Stimulated activated CD4-positive, alpha-beta T cell treated with anti-CD3 and anti-CD28 coated beads, TNF-alpha, amount 100 ng/mL, for 4 hours (primary cell): ENCODE measurements at places on chromosomes 2 and 18.

DNA sequence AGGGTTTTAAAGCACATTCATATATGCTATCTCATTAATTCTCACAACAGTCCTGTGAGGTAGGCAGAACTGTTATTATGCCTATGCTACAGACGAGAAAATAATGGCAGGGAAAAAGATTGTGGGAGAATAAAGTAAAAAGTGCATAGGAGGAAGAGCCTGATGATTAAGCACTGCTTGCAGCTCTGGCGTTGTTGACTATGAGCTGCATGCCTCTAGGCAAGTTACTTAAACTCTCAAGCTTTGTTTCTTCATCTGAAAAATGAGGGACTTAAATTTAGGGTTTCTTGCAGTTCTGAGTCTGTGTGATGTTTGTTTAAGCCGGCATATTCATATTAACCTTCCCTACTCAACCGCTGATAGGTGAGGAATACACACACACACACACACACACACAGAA lies 51.6 kb upstream of the RAPH1 start:
- no peak for DNase-seq

DNA sequence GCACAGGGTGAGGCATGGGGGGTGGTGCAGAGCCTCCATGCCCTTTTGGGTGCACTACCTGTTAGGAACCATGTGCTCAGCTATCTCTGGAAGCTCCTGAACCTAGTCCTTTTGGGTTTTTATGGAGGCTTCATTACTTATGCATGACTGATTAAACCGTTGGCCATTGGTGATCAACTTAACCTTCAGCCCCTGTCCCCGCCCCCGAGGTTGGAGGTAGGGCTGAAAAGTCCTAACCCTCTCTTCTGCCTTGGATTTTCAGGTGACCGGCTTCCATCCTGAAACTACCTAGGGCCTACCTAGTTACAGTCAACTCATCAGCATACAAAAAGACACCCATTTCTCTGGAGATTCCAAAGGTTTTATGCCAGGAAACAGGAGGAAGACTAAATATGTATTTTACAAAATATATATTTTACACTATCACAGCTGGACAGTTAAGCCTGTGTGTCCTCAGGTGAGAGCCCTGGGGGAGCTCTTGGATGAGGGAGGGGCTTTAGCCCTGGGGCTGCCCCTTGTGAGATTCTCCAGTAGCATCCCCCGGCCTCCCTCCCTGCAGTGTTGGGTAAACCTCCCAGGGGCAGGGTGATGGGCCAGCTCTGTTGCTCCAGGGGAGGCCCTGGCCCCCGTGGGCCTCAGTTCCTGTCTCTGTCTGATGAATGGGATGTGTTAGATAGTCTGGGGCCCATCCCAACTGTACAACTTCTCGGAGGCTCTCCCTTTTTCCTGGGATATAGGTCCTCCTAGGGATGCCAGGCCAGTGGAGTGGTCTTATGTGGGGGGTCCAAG lies 24.1 kb downstream of the GLI2 start:
- DNase-seq = no peak

GRCh38 chr2:48717846-48718245 lies 37.7 kb downstream of the LHCGR start:
- no peak for DNase-seq

GRCh38 chr18:6971823-6972478 lies 145.6 kb downstream of the LAMA1 start:
- DNase-seq = no peak

GRCh38 chr2:226869371-226869770 lies 33.5 kb downstream of the RHBDD1 start:
- DNase-seq = no peak

DNA sequence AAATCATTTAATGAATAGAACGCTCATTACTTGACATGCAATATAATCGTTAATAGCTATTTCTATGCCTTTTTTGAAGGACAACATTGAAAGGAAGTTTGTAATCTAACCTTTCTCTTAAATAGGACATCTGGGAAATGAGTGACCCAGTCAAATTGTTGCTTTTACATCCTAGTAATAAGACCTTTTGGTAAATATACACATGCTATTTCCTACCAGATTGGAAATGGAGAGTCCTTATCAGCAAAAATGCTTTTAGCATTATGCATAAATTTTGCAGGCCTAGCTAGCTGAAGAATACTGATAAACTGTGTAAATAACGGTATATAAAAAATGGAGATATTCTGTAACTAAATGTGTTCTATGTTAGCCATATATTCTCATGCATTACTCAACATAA lies 567.3 kb upstream of the DSEL start:
- no peak for DNase-seq

DNA sequence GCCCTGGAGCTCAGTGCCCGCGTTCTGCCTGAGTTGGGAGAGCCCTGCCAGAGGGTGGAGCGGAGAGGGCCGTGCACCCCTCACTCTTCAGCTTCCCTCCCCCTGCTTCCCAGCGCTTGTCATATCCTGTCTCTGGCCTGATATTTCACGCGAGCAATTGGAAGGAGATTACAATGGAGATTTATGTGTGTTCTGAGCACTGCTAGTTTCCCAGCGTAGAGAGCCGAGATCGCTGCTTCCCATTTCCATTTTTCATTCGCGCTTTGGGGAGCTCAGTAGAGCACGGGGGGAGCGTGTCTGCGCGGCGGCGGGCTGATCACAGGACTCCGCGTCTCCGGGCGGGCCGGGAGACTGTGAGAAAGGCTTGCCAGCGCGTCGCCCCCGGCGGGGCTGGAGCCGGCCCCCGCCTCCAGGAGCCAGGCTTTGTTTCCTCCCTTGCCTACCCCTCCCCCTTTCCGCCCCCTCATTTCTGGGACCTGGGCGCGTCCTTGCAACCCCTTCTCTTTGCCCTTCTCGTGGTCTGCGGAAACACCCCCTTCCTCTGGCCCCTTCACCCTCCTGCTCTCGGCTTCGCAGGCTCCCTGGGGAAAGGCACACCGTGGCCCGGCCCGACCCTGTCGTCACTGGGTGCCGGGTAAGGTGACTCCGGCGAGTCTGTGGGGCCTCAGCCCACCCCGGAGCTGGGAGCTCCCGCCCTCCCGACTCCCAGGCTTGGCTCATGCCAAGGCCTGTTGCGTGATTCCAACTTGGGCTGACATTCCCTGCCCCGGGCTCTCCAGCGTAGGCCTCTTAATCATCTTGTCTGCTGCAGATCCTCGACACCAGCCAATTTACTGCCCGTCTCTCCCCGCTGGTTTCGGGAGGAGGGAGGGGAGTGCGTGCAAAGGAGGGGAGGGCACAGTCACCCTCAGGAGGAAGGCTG lies 5.8 kb downstream of the DLX2 start:
- no peak for DNase-seq

DNA sequence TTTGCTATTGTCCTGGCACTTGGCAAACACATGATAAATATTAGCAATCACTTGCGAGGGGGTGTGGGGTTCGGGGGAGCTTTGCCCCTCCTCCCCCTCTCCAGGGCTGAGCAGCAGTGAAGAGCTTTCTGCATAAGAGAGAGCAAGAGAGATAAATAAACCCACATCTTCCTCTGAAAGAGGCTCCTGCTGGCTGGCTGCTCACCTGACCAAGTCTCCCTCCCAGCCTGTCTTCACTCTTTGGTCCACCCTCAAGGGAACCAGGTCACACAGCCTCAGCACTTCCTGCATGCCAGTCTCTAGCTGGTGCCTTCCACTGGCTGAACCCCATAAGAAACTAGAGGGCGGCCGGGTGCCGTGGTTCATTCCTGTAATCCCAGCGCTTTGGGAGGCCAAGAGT lies 18.5 kb upstream of the YWHAQ start:
- DNase-seq = no peak

- no peak for DNase-seq
Measured at GRCh38 chr2:95268211-95269035, 5.8 kb upstream of the PROM2 start.

DNA sequence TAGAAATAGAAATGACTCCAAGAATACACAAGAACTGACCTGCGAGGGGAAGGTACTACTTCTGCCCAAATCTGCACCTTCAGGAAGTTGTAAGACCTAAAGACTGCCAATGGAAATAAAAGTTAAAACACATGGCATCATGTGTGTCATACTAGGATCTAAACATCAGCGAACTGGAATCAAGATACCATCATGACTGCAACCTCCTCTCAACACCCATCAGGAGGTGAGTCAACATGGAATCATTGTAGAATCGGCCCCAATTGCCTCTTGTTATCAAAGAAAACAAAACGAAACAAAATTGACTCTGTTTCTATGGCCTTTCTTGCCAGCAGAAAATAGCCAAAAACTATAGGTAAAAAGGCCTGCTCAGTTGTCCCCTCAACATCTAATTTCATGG lies 15.1 kb downstream of the RDH14 start:
- no peak for DNase-seq

DNA sequence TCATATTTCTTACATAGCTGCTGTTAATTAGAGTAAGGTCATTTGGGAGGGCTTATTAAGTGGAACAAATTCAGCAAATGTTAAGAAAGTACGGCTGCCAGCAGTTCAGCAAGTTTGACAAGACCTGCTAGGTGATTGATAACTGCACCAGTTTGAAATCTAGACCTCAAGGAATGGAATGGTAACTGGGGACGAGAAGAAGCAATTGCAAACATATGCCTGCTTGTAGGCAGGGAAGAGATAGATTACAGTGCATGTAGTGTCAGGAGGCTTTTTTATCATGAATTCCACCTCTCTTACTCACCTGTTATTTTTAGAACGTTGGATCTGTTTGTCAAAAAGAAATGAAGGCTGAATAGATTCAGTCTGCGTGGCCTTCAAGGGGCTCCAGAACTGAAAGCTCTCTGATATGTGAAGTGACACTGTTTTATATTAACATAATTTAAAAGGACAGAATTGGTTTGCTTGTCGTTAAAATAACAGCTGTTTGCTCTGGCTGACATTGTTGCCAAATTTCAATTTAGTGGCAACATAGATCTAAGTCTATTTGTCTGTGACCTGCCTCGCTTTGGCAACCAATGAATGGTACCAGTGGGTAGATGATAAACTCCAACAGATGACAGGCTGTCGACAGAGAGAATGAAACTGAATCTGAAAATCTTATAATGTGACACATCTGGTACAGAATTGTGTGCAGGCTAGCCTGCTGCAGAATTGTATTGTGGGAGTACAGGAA lies 199.3 kb downstream of the ZNF407 start:
- DNase-seq = no peak

DNA sequence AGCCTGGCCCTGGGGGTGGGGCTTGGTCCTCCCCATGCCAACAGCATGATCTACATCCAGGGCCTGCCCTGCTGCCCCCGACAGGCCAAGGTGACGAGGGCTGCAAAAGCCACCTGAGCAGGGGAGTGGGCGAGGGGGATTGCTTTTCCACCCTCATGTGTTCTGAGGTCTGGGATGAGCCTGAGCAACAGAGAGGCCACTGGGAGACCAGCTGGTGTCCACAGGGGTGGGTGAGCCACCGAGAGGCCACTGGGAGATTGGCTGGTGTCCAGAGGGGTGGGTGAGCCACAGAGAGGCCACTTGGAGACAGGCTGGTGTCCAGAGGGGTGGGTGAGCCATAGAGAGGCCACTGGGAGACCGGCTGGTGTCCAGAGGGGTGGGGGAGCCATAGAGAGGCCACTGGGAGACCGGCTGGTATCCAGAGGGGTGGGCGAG lies 147.4 kb upstream of the GPC1 start:
- no peak for DNase-seq

- no peak for DNase-seq
Measured at GRCh38 chr2:235217846-235218245, 266.0 kb downstream of the SH3BP4 start.

DNA sequence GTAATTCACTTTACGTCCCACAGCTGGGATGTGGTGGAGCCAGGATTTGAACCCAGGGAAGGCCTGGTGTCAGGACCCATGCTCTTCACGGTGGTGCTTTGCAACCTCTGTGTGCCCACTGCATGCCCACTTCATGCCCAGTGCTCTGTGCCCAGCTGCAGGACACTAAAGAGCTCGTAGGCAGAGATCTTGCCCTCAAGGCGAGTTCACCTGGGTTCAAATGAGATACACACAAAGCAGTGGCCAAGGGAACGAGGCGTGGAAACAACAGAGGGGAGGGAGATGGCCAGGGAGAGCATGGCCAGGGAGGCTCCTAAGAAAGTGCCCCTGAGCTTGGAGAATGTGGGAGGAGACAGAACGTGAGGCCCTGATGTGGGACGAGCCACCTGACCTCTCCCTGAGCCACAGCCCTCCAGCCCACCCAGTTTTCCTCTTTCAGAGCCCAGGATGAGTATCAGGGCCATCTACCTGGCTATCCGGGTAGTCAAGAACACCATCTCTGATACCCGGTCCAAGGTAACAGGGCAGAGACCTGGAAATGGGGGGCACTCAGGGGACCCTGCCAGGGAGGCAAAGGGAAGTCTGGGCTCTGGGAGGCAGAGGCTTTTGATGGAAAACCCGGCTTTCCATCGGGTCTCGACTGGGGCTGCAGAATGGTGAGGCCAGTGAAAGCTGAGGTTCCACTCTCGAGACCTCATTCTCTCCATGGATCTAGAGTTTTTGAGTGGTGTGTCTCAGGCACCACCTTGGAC lies 20.4 kb downstream of the MROH2A start:
- no peak for DNase-seq

DNA sequence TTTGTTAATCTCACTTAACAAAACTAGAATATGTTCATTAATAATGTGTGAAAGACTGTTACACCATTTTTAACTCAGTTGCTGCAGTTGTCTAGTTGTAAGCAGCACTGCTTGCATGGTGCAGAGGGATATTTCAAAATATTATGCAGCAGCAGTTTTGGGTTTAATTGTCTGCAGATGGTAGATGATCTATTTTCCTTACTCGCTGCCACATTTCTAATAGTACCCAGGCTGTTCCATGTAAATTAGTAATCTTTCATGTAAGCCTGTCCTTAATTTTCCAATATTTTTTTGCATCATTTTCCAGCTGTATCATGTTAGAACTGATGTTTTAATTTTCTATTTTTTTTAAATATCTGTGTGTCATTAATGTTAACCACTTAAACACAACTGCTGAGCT lies 488.1 kb upstream of the RAB12 start:
- no peak for DNase-seq

DNA sequence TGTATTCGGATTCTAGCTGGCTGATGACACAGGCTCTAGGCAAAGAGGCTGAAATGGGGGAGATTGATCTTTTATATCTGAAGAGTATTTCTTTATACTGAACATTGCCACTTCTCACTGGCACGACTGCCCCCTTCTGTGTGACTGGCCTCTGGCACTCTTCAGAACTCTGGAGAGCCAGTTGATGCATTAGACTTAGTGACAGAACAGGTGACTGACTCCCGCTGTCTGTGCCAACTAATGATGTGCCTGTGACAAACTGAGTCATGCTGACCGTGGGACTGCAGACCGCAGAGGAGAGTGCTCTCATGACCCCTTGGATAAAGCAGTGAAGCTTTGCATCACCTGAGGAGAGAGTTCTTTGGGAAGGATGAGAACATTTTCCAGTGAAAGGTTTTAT lies 14.4 kb downstream of the MGAT5 start:
- no peak for DNase-seq

DNA sequence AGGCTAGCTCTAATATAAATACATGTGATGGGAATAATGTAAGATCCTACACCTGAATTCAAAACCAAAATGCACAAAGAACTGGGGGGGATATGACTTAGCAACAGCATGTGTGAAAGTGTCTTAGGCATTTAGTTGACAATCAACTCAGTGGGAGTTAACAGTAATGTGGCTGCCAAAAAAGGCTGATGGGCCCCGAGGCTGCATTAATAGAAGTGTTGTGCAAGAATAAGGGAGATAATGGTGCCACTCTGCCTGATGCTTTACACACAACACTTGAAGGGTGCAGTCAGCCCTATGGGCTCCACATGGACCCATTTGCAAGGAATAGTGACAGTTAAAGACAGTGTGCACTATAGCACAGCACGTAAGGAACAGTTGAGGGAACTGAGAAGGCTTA lies 649.4 kb upstream of the ZEB2 start:
- no peak for DNase-seq
